ENCODE measurements at places on chromosomes 3 and 15.

- DNase-seq = no peak
These were observed 61.2 kb downstream of the ADAMTSL3 start for GRCh38 chr15:83714939-83715628.

DNA sequence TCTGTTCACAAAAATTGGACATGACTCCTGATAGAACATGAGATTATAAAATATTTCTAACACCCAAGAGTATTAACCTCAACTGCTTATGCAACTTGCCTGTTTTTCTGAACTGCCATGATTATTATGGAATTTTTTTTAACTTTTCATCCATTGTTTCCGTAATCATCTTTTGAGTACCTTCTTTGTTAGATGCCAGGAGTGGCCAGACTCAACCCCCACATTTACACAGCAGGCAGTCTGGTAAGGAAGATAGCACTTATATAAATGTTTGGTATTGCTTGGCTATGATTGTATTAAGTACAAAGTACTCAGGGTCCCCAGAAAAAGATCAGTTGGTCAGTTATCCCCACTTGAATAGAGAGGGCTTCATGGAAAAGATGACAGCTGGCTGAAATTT lies 74.3 kb downstream of the CRYBG3 start:
- no peak for DNase-seq

GRCh38 chr3:179943117-179943880 lies 93.4 kb downstream of the PEX5L start:
- no peak for DNase-seq

- DNase-seq = no peak
These were observed 234.7 kb upstream of the GPR149 start for GRCh38 chr3:154664714-154665113.

GRCh38 chr3:147038481-147038880 lies 367.9 kb downstream of the ZIC4 start:
- no peak for DNase-seq

DNA sequence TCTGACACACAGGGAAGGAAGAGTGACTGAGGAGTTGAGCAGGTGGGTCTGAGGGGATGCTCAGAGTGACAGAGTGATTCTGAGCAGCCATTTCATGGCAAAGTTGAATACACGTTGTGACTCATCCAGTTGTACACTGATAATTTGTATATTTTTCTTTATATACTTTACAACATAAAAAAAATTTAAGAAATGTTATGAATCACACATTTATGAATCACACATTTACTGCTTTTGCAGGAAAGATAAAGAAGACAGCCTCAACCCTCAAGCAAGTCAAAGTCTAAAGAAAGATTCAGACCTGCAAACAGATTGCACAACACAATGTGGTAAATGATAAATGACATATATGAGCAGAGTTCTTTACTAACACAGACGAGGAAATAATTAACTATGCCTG lies 21.0 kb upstream of the CHMP2B start:
- no peak for DNase-seq

- no peak for DNase-seq
These were observed 58.9 kb downstream of the GTF2E1 start for GRCh38 chr3:120801484-120801883.

DNA sequence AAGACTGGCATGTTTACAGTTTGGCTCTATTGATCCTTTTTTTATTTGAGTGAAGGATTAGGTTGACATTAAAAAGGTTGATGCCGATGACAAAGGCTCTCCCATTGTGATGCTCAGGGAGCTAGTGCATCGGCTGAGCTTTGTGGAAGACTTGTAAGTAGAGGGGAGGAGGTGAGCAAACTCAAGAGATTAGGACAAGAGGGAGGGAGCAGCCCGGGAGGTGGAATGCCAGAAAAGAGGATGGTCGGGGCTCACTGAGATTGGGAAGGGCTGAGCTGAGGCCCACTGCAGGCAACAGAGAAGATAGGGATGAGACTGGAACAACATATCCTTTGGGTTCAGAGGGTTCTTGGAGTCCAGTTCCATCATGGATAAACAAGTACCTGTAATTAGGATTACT lies 26.5 kb upstream of the PSMD6 start:
- DNase-seq = no peak

GRCh38 chr15:78093242-78094020 lies 1.1 kb downstream of the SH2D7 start:
- no peak for DNase-seq

GRCh38 chr3:37279236-37279635 lies 104.9 kb upstream of the LRRFIP2 start:
- DNase-seq = no peak

DNA sequence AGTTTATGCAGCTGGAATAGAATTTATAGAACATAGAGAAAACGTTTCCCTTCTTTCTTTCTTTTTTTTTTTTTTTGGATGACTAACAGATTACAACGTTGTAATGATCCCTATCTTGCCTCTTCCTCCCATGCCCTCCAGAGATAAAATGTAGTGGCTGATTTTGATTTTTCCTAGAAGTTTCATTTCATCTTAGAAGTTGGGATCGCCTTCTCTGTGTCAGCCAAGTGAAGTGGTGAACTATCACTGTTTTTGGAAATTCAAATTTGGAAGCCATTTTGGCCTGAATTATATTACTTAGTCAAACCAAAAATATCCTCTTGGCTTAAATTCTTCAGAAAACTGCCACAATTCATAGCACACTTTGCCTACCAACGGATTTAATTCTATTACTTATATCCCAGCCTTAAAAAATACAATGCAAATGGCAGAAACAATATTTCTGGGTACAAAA lies 1025.5 kb upstream of the NR2F2 start:
- DNase-seq = no peak

DNA sequence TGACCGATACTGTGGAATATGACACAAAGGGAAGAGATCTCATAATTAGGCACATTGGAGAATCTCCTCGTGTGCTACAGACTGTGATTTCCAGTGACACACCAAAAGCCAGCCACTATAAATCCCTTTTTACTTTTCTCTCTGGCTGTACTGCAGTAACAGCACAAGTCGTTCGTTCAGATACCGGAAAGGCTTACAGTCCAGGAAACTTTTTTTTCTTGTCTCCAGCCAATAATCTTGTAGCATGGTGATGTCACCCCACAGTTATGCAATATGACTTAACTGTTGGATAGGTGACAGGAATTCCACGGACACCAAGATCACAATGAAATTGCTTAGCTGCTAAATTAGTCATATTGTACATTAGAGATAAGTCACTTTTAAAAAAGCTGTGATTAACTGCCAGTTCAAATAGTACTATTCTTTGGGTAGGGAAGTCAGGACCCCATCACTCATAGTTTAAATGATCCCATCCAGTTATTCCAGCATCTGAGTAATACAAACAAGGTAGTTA lies 36.3 kb upstream of the TSC22D2 start:
- no peak for DNase-seq

- no peak for DNase-seq
These were observed 218.9 kb downstream of the SV2B start for GRCh38 chr15:91318931-91319330.

GRCh38 chr15:74444106-74445062 lies 10.6 kb upstream of the SEMA7A start:
- DNase-seq = no peak

GRCh38 chr3:185820973-185821758 lies 3.7 kb downstream of the IGF2BP2 start:
- no peak for DNase-seq

- DNase-seq = no peak
These were observed 91.1 kb downstream of the TOP2B start for GRCh38 chr3:25573386-25574171.

- DNase-seq = no peak
These were observed 115.3 kb downstream of the XXYLT1 start for GRCh38 chr3:195155570-195156241.

DNA sequence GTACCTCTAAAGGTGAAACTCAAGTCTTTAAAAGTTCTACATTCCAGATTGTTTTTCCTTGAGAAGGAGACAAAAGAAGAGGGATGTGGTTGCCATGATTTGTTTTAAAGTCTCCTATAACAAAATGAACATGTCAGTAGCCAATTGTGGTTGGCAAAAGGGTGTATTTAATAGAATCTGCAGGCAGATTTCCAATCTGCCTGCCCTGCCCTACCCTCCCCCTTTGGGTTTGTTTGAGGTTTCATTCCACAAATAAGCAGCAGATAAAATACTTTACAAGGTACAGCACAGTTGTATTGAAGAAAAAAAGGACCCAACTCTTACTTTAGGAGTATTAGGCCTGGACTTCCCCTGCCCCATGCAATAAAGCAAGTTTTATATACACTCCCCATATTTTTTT lies 59.5 kb downstream of the MLH1 start:
- no peak for DNase-seq

DNA sequence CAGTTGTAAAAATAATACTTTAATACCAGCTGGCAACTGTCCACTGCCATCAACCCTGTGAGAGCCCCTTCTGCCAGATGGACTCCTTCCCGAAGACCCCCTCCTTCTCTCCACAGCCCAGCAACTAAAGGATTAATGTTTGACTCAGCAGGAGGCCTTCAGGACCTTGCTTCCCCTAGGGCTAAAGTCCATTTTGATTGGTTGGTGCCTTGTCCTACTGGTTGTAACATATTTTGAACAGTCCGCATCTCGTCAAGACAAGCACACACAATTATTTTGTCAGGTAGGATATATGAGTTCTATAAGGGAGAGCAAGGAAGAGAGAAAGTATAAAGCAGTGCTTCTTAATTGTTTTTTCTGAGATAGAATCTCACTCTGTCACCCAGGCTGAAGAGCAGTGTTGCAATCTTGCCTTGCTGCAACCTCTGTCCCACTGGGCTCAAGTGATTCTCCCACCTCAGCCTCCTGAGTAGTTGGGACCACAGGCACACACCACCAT lies 18.6 kb downstream of the ACOX2 start:
- DNase-seq = no peak

DNA sequence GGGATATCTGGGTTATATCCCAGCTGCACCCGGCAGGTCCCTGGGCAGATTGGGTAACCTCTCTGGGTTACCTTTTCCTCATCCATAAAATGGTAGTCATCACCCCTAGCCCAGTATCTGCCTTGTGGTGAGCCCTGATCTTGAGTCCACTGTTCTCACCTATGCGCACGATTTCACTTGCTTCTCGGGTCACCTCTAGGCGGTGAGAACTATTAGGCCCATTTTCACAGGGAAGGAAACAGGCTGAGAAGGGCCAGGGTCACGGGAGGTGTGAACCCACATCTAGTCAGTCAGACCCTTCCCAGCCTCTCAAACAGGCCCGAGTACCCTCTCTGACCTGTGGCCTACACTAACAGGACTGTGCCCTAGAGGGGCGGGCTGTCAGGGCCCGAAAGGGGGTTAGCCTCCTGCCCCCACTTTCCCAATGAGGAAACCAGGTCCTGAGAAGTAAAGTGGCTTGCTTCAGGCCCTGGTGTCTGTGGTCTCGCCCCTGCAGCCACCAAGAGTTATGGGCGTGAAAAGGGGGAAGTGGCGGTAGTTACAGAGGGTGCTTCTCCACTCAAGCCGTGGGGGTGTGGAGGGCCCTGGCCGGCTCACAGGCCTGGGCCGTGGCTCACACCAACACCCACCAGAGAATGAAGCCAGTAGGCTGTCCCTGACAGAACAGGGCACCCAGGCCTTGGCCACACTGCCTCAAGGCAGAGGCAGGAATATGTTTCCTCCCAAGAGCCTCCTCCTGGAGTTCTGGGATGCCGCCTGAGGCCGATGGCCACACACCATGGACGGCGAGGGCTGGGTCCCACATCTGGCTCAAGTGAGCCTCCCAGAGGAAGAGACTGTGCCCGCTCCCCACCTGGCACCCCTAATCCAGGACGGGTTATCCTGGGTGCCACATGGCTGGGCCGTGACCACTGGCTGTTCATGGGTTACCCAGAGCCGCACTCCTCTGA lies 19.5 kb downstream of the PSTPIP1 start:
- peak; percentile 75 for DNase-seq

GRCh38 chr15:66905185-66905584 lies 160.2 kb upstream of the SMAD3 start:
- no peak for DNase-seq

DNA sequence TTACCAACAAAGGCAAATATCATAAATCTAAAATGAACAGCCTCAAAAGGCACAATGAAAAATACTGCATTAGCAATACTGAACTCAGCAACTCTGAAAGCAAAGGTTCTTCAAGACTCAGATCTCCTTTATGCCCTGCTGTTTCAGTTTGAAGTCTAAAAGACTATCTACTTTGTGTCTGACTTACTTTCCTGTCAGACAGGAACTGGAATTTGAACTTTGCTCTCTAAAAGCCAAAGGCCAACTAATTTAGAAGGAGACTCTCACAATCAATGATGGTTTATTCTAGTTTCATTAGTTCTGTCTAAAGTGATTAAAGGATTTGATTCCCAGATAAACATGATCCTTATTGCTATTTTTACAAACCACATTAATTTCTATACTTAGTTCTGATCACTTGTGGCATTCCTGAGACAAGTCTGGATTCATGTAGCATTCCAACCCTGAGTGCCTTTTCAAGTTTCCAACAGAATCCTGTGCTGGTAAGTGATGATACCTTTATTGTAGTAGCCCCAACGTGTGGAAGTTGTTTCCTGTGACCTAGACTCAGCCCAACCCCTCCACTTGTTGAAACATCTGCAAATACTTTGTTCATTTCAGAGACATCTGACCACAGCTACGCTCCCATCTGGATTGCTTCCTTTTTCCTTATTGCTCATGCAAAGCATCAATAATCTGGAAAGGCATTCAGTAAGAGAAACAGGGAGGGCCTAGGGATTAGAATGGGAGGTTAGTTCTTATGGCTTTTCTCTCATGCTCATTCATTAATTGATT lies 14.9 kb upstream of the LEKR1 start:
- DNase-seq = no peak

- no peak for DNase-seq
These were observed 1.6 kb downstream of the AMOTL2 start for GRCh38 chr3:134372396-134373270.

GRCh38 chr3:16618721-16619120 lies 13.5 kb upstream of the DAZL start:
- no peak for DNase-seq

DNA sequence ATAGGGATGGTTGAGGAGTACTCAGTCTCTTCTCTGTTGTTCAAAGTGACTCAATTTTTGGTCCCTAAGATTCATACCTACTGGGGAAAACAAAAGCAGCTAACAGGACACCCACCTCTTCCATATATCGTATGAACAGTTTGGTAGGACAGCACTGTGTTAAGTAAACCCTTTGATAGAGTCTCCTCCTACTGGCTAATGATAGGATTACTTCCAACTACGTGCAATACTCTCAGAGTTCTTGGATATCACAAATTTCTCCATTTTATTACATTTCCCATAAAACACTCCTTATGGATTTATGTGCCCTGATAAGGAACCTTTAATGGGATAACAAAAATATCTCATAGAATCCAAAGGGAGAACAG lies 200.2 kb upstream of the GOLGA6L4 start:
- no peak for DNase-seq

DNA sequence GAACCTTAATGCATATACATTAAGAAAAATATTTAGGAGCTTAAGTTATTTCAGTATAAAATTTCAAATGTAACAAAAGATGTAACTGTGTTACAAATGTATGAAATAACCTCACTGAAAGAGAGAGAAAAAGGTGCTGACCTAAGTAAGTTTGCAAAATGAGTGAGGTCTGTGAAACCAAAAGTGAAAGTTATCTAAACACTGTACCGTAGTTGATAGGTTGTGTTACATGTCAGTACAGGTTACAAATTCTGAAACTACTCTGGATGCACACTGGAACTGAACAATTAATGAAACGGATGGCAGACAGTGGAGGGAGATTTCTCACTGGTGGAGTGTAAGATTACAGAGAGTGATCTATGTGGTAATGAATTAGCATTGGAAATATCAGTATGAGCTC lies 420.7 kb downstream of the ZNF385D start:
- DNase-seq = no peak

- DNase-seq = no peak
These were observed 87.0 kb upstream of the MYO5C start for GRCh38 chr15:52382647-52383046.
